ENCODE measurements at places on chromosomes 11 and 22.
A peak's percentile ranks its signal among the peaks of the same experiment; 100 is the strongest.

- no peak for DNase-seq
These were observed 127.2 kb downstream of the MAML2 start for GRCh38 chr11:96215826-96216225.

GRCh38 chr11:200224-201003 is 6.8 kb downstream of the BET1L start:
- DNase-seq, result no peak

GRCh38 chr11:33624083-33624482 is 76.5 kb downstream of the C11orf91 start:
- no peak for DNase-seq

DNA sequence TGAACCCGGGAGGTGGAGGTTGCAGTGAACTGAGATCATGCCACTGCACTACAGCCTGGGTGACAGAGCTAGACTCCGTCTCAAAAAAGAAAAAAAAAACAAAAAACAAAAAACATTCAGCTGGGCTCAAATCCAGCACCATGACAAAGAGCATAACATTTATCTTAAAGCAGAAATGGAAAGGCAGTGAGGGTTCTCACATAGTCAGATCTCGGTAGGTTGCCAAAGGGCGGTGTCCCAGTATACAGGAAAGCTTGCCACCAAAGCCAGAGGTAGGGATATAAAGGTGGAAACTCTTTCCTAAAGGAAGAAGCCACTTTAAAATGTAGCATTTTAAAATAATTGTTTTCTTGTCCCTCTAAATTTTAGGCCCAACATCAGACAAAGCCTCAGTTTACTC is 22.4 kb upstream of the CAPRIN1 start:
- DNase-seq, result no peak

- DNase-seq, result no peak
These were observed 15.2 kb downstream of the WT1 start for GRCh38 chr11:32420139-32420538.

- DNase-seq, result no peak
These were observed 3.3 kb downstream of the OR51B4 start for GRCh38 chr11:5298451-5298850.

- no peak for DNase-seq
These were observed 12.5 kb downstream of the FEZ1 start for GRCh38 chr11:125483592-125483991.

DNA sequence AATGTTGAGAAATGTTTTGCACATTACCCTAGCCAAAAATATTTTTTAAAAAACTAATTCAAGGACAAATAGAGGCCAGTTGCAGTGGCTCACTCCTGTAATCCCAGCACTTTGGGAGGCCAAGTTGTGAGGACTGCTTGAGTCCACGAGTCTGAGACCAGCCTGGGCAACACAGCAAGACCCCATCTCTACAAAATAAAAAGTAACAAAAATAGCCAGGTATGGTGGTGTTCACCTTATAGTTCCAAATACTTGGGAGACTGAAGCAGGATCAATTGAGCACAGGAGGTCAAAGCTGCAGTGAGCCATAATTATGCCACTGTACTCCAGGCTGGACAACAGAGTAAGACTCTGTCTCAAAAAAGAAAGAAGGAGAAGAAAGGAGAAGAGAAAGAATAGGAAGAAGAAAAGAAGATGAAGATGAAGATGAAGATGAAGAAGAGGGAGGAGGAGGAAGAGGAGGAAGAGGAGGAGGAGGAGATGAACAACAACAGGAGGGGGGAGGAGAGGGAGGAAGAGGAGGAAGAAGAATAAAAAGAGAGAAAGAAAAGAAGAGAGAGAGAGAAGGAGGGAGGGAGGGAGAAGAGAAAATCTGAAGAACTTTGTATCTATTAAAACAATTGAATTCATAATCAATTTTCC is 136.5 kb downstream of the TTC28 start:
- no peak for DNase-seq

- peak; percentile 23 for DNase-seq
These were observed 140.3 kb downstream of the RBFOX2 start for GRCh38 chr22:35888181-35888870.

GRCh38 chr11:13923716-13924650 is 38.5 kb upstream of the SPON1 start:
- no peak for DNase-seq

DNA sequence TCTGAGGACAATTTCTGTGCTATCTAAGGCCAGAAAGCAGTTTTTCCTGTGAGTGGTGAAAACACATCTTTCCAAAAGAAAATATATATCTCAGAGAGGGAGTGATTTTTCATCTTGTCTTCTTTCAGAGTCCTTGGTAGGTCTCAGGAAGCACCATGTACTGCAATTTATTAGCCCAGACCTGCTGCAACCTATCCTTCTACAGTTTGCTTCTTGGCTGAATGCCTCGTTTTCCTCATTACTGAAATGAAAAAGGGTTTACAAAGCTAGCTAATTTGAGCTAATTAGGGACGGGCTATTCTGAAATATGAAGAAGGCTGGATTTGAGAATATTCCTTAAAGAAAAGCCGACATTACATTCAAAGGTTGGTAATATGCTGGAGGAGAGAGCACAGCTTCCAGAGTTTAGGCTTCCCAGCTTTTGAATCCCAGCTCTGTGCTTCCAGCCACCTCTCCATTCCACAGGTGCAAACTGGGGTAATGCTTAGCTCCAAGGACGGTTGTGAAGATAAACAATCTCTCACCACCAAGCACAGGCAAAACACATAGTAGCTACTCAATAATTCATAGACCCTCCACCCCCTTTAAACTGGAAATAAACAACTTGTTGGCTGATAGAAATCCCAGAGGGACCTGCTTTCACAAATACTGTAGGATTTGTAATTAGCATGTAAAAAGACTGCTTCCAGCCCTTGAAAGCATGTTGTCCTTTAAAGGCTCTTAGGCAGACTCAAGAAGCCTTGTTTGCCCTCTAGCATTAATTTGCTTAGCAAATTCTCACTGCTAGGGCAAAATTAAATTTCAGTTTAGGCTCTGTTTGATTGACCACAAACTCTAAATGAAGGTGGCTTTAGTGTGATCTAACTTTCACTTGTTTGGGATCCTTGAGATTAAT is 24.5 kb upstream of the SESN3 start:
- no peak for DNase-seq

GRCh38 chr11:79199729-79200354 is 241.0 kb downstream of the TENM4 start:
- DNase-seq, result no peak

- no peak for DNase-seq
These were observed 982.7 kb downstream of the OPCML start for GRCh38 chr11:132549561-132549960.

GRCh38 chr11:82080160-82080559 is 653.5 kb downstream of the FAM181B start:
- DNase-seq, result no peak

DNA sequence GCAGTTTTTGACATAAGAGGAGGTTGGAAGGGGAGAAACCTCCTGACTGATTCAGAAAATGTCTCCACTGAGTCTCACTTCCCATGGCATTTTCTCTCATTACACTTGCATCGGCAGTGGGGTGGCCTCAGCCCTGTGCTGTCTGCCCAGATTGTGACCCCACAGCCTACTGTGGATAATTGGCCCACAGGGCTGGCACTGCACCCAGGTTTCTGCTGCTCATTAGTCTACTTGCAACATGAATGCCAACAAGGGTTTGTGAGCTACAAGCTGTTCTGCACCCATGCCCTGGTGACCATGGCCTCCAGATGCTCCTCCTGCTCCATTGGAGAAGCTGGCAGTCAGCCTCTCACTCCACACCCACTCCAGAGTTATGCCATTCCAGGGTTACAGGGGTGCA is 296.0 kb downstream of the CTTN start:
- no peak for DNase-seq

DNA sequence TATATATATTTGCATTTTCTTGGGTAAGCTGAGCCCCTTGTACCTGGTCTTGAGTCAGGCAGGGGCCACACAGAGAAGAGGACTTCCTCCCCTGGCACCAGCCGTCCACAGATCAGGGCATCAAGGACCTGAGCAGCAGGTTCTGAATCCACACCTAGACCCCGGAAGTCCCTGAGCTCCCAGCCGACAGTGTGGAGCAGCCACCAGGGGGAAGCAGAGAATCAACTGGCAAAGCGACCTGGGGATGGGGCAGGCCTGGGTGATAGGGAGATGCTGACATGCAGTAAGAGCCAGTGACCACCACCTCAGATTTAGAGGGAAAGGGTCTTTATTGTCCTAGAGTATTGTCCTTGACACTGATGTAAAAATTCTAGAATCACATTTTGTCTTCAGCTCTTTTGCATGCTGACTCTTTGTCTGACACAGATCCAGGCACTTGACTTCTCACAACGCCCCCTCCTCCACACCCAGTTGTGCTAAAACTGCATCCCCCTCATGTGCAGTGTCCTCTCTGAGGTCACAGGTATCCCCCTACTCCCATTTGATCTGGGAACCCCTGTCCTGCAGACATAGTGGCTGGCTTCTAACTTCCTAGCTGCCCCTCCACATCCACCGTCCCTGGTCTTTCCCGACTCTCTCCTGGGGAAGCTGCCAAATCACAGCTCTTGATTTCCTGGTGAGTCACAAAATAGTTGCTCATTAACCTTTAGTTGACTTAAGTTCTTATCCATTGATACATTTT is 109.3 kb downstream of the GGTLC2 start:
- DNase-seq, result peak; percentile 22

DNA sequence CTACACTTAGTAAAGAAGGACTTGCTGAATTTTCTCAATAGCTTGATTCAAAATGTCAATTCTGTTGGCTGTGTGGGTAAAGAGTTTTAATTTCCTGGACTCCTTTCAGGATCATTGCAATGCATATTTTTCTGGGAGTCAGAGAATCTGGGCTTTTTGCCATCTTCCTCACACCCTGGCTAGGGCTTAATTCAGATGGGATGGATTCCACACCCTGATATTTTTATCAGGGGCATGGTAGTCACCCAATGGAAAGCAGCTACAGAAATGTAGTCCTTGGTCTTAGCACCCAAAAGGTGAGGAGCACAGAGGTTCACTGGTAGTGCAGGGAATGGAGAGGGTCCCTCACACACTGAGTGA is 79.3 kb downstream of the SGSM3 start:
- DNase-seq, result no peak

GRCh38 chr22:36328635-36329253 is 59.0 kb downstream of the MYH9 start:
- peak; percentile 99 for DNase-seq

GRCh38 chr11:2100361-2101170 is 38.6 kb downstream of the IGF2 start:
- no peak for DNase-seq

- DNase-seq, result no peak
These were observed 85.2 kb upstream of the ARHGAP32 start for GRCh38 chr11:129277198-129277843.

GRCh38 chr11:12232817-12233601 is 122.6 kb downstream of the MICAL2 start:
- peak; percentile 97 for DNase-seq

DNA sequence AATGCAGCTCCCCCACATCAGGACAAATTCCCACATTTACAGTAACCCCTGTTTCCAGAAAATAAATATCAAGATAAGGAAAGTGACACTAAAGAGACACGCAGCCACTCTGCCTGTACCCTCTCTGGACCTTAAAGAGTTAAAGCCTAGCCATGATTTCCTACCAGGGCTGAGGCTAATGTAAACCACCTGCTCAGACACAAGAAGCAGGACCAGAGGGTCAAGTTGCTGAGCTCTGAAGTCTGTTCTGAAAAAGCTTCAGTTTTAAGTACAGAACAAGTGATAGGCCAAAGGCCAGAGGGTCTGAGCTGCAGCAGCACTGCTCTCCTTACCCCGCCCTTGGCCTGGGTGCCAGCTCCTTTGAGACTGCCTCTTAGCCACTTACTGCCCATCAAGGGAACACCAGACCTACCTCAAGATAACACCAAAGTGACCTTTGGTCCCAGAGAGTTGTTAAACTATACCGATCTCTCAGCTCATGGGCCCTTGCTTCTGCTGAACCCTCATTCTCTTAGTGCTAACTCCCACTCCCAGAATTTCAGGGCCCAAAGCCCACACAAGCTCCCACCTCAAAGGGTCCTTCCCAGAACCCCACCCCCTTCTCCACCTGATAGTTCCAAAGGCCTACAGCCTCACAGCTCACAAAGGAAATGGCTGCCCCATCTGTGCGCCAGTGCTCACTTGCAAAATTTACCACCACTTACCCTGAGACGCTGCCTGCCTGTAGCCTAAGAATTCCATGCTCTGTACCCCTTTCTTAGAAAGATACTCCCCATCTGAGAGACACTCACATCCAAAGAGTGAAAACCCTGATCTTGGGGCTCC is 40.5 kb downstream of the IL18BP start:
- DNase-seq, result no peak

DNA sequence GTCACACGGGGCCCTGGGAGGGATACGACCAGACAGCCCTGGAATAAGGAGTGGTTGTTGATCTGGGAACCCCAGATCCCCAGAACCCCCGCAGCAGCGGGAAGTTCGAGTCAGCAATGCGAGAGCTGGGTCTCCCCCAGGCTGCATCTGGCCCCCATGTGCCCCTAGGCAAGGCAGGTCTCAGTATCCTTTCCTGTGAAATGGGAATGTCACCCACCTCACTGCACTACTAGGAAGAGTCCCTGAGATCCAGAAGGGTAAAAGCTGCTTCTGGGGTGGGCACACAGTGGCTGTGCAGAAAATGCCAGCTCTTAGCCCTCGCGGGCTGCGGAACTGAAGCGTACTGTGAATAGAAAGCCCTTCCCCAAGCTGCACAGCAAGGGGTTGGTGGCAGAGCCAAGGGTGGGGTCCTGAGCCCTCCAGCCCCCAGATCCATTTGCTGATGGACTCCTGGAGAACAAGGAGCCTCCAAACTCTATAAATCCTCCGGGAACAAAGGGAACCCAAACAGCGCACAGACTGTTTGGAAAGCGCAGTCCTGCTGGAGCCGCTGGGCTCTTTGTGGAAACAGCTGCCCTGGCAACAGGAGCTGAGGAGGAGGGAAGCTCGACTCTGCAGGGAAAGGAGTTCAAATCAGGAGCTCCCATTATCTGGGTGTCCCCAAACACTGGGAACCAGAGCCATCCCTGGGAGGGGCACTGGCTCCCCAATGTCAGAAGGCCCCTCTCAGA is 68.2 kb upstream of the SHISAL1 start:
- no peak for DNase-seq

DNA sequence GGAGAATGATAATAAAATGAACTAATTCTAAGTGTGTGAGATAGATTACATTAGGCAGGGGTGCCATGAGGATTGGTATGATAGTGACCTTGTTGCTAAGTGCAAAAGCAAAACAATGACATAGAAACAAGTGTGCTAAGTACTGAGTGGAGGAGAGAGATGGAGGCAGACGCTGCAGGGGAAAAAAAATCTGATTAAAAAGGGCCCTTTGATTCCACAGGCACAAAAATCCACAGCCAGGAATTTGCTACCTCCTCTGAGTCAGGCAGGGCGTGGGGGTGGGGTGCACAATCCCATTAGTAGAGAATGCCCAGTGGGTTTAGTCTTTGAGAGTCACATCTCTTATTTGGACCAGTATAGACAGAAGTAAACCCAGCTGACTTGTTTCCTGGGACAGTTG is at the start of gene CNTF:
Gene CNTF, plus strand, starts transcription at position 322 of the 400 bp plus-strand sequence. CDS start 88 bp downstream, outside the sequence.
- no peak for DNase-seq

All from RCC 7860 (cell line).